Right renal cortex interstitium (tissue), 3 donors: ENCODE measurements at places on chromosomes 7 and 10. TPM values are rescaled to one million over a fixed set of nuclear protein-coding genes. Genes with fewer than 3 reads are reported as not detected.

OR9A2 gene
- polyA plus RNA-seq: not detected

OGDHL gene
- 45.7 TPM for polyA plus RNA-seq

GRCh38 chr10:10209167-10209566 is 808.5 kb upstream of the CELF2 start:
- no peak for DNase-seq

- no peak for DNase-seq
Measured at GRCh38 chr7:104980841-104981671, 32.9 kb upstream of the KMT2E start.

DNA sequence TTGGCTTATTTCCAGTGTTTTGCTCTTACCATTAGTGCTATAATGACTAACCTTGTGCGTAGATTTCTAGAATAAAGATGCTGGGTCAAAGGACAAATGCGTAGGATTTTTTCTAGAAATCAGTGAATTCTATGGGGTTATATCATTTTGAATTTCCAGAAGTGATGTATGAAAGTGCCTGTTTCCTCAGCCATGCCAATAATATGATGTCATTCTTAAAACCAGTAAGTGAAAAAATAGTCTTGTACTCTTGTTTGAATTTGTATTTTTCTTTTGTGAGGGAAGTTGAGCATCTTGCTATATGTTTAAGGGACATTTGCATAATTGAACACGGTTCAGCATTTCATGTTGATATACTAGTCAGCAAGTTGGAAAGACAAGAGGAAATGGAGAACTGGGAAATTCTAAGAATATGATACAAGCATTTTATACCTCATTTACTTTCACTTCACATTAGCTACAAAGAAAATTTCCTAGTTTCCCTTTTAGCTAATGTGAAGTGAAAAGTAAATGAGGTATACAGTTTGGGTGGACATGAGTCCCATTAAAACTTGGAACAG is 3.8 kb upstream of the DNAH11 start:
- DNase-seq: no peak

DNA sequence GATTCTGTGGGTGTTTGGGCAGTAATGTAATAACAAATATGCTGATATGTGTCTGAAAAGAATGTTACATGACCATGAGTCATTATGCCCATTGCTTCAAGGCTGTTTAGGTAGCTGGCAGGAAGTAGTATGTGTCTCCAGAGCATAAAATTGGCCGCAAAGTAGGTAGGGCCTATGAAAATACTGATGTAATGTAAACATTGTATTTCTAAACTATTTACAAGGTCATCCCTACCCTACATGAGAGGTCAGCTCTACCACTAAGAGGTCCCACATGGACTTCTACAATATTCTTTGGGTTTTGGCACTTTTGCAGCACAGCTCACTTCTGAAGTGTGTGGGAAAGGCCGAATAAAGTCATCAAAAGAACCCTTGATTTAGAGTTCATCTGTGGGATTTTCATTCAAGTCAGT is 301.9 kb downstream of the AHR start:
- no peak for DNase-seq

- DNase-seq: no peak
Measured at GRCh38 chr10:50999163-50999562, 75.1 kb upstream of the PRKG1 start.
